NCI-H748 treated with DMSO at 0.1 percent for 48 hours (cell line): ENCODE measurements at places on chromosomes 2 and 18.

- no peak for DNase-seq
These were observed 115.9 kb downstream of the PIEZO2 start for GRCh38 chr18:11033503-11033902.

- DNase-seq: no peak
These were observed 147.3 kb downstream of the AGAP1 start for GRCh38 chr2:235640926-235641723.

DNA sequence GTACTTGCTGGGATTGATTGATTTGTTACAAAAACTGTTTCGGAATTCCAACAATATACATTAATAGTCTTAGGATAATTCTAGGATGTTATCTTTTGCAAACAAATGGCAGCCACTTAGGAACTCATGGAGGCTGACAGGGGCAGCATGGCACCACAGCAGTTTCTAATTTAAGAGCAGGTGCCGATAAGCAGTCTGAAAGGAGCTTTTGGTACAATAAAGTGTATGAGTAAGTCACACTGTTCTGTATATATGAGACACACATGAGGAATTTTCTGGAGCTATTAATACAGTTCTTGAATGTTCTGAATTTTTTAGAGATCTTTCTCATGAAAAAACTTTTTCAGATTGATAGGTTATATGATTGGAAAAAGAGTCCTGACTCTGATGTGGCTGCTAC, 52.2 kb downstream of the EIF5B start:
- no peak for DNase-seq

DNA sequence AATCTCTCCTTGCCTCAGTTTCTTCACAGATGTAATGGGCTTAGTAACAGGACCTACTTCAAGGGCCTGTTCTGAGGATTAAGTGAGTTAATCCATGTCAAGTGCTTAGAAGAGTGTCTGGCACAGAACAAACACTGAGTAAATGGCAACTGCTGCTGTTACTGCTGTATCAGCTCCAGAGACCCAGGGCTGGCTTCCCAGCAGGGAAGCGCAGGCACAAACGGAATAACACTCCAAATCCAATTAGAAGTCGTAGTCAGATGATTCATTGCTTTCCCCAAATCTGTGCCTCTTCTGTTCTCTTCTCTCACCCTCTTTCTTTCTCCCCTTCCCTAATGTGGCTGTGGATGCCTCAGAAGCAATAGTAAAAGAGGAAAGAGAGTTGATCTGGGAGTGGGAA, 101.1 kb upstream of the FZD7 start:
- DNase-seq: no peak

GRCh38 chr2:235054475-235054874, 102.7 kb downstream of the SH3BP4 start:
- no peak for DNase-seq

GRCh38 chr2:15730545-15731212, 139.0 kb downstream of the DDX1 start:
- DNase-seq: no peak

GRCh38 chr2:114614592-114614991, 172.2 kb downstream of the DPP10 start:
- DNase-seq: no peak

- DNase-seq: no peak
These were observed 206.5 kb downstream of the SOX11 start for GRCh38 chr2:5898667-5899066.

DNA sequence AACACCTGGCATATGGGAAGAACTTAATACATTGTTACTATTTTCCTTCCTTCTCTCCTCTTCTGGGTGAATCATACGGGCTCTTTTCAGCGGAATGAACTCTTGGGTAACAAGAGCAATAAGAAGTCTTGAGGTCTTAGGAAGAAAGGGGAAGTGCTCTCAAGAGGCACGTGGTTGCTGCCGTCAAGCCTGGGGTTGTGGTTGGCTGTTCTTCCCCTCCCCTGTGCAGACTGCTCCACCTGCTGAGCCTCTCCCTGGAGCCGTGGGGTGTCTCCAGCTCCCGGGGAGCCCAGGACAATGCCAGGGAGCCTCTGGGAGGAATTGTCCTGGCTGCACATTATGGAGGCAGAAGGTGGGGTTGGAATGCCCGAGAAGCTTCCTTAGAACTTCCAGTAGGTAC, 19.4 kb downstream of the TOGARAM2 start:
- no peak for DNase-seq

DNA sequence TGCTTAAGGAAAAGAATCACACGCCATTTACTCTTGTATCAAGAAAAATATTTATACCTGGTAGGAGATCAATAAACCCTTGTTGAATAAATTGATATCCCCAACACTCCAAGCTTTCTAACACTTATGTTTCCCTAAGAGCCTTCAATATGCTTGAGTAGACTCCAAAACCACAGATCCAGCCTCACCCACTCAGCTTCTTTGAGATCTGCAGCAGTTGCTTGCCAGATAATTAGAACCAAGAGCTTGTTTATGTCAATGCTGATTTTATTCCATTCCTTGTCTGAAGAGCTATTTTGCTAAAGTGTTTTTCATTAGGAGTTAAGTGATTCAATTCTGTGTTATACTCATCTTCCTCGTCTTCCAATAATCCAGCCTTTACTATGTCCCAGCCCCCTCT, 26.3 kb upstream of the CRIM1 start:
- no peak for DNase-seq

- no peak for DNase-seq
These were observed 7.1 kb upstream of the EML6 start for GRCh38 chr2:54716375-54716774.
